ENCODE measurements at places on chromosomes 12 and 14.

DNA sequence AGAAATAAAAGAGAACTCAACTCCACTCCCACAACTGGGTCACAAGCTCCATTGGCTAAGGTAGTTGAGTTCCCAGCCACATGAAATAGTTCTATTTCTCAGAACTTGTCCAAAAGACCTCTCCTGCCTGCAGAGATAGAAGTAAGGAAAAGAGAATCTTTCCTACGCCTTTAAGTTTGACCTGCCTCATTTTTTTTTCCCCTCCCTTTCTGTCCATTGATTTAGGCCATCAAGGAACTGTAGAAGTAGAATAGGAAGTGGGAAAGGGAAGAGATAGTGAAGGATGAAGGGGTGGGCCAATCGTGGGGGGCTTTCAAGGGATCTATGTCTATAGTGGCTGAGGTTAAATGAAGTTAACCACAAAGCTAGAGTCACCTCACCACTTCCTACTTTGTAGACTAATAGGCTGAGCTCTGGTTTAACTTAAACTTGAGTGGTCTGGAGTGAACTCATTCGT, 13.9 kb upstream of the NUDT4 start:
- DNase-seq: no peak

DNA sequence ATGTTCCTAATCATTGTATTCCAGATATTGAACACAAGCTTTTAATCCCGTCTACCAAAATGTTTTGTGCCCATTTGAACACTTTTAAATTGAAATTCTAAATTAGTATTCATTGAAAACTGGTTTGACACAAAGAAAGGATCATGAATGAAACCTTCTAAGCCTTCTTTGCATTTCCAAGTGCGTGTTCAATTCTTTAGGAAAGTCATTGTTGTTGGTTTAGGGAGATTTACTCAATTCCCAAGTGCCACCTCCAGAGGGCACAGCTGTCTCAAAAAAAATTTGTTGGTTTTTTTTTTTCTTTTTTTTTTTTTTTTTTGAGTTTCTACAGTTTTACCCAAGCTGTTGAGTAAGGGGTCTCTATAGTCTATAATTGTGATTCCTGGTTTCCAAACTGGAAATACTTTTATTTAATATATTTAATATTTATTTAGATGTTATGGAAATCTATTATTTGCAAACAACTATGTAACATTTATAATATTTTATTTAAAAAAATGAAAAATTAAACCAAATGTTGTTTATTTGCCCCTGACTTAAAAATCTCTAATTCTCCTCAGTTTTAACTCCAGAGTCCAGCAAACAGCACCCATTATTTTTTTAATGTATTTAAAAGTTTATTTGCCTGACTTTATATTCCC, 79.9 kb downstream of the NEDD1 start:
- no peak for DNase-seq

GRCh38 chr14:60656686-60657455, 7.6 kb upstream of the SIX1 start:
- no peak for DNase-seq

DNA sequence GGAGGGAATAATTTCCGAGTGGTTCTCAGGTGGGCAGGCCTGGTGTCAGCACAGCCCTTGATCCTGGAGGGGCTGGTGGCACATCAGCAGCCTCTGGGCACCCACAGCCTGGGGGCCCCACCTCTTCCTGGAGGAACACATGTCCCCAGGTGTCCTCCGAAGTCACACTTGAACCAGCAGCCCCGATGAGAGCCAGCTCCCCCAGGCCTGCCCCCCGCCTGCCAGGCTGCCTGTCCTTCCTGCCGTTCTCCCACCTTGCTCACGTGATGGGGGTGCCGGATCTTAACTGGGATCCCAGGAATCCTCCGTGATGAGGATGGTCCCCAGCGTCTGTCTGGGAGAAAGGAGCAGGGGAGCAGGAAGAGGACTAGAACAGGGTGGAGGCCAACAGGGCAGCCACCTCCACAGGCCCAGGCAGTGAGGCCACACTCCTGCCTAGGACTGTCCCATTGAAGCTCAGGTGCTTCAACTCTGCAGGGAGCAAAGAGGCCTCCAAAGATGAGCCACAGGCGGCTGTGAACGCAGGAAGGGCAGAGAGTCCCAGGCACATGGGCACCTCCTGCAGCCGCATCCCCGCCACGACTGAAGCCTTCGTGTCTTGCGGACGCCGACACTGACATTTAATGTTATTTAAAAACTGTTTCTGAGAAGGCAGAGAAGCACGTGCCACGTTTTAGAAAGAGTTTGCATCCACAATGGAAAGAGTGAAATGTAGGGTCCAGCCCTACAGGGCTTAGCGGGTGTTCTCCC, 77.5 kb downstream of the GALNT9 start:
- DNase-seq: no peak

DNA sequence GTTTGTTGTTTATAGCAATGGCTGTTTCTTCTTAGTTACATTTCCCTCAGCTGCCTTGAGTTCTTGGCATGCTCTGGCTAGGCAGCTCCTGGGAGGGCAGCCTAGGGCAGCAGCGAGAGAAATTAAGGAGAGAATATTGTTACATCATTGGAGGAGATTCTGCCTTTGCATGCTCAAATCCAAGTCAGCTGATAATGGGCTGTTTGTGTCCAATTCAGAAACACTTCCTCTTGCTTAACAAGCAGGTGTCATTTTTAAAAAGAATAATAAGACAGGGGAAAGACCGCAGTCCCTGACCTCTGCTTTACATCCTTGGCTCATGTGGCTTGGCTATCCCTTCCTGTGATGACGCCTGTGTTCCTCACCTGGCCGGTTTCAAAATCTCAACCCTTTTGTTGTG, 76.9 kb downstream of the ESR2 start:
- no peak for DNase-seq

- DNase-seq: no peak
Measured at GRCh38 chr12:32482226-32482625, 82.9 kb downstream of the FGD4 start.

Measured in stimulated activated CD4-positive, alpha-beta T cell treated with anti-CD3 and anti-CD28 coated beads, Interleukin-4, amount 100 ng/mL, for 48 hours (primary cell).